ENCODE measurements at places on chromosomes 5 and 9.

GRCh38 chr5:107808671-107809137, 138.0 kb upstream of the EFNA5 start:
- no peak for DNase-seq

DNA sequence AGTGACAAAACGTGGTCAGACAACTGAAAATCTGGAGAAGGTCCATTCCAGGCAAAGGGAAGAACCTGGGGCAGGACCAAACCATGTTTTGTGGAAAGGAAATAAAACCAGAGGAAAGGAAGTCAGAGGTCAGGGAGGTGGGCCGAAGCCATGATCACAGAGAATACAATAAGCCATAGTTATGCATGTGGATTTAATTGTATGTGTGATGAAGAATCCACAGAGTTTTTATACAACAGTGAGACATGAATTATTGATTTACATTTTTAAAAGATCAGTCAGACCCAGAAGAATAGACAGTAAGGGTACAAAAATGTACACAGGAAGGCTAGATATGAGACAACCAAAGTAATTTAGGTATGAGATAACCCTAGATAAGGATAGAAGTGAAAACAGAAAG, 20.8 kb downstream of the TTC33 start:
- peak; percentile 56 for DNase-seq

DNA sequence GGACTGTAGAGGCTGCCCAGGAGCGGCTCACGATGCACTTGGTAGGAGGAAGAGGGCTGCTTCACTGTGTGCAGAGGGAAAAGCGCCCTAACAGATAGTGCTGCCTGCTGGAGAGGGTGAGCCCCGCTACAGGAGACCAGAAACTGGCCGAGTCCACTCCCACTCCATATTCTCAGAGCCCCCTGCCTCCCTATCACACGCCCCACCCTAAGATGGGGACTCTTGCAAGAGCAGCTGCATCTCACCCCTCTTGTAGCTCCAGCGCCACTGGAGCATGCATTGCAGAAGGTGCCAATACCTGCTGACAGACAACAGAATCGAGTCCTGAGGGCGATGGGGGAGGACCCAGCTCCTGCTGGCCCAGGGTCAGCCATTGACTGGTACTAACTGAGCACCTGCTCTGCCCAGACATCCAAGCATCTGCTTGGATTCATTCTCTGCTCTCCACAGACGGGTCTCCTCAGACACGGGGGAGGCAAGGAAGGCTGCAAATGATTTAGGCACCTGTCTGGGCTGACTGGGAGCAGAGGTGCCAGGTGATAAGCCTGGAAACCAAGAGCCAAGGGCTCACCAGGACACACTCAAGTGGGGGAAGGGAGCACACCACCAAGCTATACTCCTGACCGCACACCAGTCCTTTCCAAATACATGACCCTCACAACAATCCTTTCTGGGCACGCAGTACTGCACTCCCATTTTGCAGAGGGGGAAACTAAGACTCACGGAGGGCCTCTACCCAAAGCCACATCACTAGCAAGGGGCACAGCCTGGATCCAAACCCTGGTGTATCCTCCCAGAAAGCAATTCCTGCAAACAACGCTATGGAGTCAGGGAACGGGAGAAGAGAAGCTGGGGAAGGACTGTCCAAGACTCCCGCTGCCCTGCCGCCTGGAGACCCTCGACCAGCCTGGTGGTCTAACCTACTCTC, 1.6 kb downstream of the BICD2 start:
- DNase-seq: no peak

GRCh38 chr5:115985802-115986757, 23.8 kb downstream of the LVRN start:
- DNase-seq: no peak

GRCh38 chr9:87515588-87516221, 18.0 kb downstream of the DAPK1 start:
- no peak for DNase-seq

- DNase-seq: no peak
These were observed 289.9 kb downstream of the SLIT3 start for GRCh38 chr5:169011009-169011408.

- peak; percentile 44 for DNase-seq
These were observed 42.2 kb upstream of the FBP1 start for GRCh38 chr9:94681508-94681907.

DNA sequence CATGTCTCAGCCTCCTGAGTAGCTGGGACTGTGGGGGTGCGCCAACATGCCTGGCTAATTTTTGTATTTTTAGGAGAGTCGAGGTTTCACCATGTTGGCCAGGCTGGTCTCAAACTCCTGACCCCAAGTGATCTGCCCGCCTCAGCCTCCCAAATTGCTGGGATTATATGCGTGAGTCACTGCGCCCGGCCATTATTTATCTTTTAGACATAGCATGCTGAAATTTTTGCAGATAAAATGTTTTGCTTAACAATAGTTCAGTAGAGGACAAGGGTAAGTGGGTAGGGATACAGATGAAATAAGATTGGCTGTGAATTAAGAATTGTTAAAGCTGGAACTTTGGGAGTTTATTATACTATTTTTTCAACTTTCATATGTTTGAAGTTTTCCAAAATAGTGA, 150.8 kb upstream of the GRHPR start:
- DNase-seq: no peak

DNA sequence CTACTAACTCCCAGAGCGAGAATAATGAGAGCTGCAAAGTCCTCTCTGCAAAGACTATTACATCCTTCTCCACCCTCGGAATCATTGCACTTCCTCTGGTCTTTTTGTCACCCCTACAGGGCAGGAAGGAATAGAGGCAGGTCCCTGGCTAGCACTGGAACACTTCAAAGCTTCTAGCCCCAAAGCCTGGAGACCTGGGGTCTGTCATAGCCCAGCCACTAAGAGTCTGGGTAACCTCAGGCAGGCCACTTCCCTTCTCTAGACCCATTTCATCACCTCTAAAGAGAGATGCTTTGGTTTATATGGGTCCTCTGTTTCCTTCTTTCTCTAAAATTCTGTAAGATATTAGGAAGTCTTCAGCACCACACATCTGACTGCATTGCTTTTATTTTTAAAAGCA, 6.7 kb downstream of the ADRB2 start:
- no peak for DNase-seq

DNA sequence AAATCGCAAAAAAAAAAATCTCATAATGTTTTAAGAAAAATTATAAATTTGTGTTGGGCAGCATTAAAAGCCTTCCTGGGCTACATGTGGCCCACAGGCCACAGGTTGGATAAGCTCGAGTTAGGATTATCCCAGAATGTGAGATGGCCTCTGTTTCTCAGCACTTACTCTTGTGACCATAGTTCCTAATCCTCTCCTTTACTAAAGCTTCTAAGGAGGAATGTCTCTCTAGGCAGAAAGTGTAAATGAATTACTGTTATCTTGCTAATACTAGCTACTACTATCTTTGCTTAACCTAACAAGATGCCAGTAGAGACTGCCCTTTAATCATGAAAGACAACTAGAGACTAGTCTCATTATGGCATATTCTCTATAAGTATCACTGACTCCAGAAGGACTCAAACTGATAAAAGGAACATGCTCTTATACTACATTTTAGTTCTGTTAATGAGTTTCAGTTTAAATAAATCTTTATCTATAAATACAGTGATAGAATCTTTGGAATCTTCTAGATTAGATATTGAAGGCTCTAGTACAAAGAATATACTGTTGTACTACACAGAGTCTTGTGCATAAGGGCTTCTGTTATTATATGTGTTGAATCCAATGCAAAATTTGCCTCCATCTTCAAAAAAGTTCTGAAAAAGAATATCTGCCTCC, 13.8 kb downstream of the INVS start:
- DNase-seq: no peak

- DNase-seq: peak; percentile 11
These were observed 7.9 kb upstream of the ZFP62 start for GRCh38 chr5:180868960-180869359.

GRCh38 chr5:110371725-110372041, 354.8 kb downstream of the TMEM232 start:
- no peak for DNase-seq

GRCh38 chr9:73981405-73981804, 515.7 kb upstream of the RORB start:
- no peak for DNase-seq

GRCh38 chr9:76725011-76725546, 39.2 kb upstream of the PCA3 start:
- DNase-seq: no peak

DNA sequence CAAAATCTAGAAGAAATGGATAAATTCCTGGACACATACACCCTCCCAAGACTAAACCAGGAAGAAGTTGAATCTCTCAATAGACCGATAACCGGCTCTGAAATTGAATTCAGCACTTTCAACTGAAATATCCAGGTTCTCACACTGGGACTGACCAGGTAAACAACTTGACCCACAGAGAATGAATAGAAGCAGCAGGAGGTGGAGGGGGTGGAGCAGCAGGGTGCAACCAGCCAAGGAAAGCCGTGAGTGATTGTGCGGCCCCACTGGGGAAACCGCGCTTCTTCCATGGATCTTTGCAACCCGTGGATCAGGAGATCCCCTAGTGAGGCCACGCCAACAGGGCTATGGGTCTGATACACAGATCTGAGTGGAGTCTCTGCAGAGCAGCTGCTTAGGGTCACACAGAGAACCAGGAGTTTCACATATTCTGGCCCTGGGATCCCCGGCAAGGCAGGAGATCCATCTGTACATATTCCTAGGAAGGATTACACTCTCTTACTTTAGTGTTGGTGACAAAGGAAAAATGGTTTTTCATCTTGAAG, 181.5 kb downstream of the SLCO4C1 start:
- no peak for DNase-seq

Measured in non-pigmented ciliary epithelial cell (primary cell).